HepG2 (cell line): ENCODE measurements at places on chromosomes 12 and 14.

GRCh38 chr14:56808110-56808382 lies 2.2 kb downstream of the OTX2 start:
- DNase-seq = no peak

DNA sequence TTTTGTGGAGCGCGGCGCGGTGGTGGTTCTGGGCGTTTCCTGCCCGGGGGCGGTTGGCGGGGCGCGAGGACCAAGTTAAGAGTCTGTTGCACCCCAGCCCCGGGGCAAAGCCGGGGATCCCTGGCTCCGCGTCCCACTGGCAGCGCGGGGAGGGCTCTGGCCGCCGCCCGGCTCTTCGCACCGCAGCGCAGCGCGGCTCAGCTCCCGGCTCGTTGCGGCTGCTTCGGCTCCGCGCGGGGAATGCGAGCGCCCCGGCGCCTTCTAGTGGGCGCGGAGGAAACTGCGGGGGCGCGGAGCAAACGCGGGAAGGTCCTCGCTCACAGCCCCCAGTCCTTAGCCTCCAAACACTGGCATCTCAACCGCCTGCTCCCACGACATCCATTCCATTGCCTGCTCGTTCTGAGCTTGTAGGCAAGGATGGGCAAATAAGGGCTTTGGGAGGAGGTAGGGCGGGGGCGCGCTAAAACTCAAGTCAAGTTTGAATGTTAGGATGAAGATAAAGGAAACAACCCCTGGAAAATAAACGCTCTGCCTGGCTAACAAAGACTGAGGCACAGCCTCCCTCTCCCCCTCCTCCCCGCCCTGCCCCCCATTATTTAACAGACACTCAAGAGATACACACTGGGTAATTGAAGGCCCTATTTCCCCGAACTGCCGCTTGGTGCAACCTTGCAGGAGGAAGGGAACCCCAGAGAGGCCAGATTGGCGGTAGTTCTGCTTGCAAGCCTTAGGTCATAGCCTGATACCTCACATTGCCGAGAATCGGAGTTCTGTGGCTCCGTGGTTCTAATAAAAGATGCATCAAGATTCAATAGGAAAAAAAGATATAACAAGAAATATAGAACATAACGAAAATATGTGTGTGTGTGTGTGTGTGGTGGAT lies at the start of gene B4GALNT1:
B4GALNT1 (minus strand) TSS at position 244 of the 883 bp plus-strand sequence. CDS start 1,069 bp downstream, outside the sequence.
- DNase-seq = no peak

DNA sequence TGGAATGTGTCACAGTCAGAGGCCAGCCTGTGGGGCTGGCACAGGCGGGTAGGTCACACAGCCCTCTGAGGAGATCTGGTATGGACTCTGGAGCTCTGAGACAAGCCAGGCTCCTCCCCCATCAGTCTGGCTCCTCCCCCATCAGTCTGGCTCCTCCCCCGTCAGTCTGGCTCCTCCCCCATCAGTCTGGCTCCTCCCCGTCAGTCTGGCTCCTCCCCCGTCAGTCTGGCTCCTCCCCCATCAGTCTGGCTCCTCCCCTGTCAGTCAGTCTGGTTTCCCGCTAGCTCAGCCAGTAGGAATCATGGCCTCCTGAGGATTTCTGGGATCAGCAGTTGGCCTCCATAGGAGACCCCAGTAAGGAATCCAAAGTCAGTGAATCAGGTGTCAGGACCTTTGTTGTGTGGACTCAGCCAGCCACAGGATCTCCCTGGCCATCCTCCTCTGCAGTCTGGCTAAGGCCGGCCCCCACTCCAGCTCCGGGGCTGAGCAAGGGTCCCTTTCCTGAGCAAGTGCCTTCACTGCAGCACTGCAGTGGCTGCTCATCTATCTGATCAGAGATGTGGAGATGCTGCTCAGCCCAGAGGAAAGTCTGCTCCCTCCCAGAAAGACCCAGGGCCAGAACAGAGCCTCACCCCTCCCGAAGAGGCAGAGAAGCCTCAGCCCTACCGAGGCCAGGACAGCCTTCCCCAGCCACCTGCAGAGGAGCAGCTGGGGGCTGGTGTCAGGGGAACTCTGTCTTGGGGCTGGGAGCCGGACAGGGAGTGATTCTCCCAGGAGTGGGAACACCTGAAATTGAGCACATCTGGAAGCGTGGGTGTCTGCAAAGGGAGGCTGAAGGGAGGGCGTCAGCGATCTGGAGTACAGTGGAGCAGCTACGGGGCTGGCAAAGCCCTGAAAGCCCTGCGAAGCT lies 35.7 kb downstream of the IQSEC3 start:
- no peak for DNase-seq

- DNase-seq = no peak
Measured at GRCh38 chr12:4148418-4149056, 125.0 kb upstream of the CCND2 start.

DNA sequence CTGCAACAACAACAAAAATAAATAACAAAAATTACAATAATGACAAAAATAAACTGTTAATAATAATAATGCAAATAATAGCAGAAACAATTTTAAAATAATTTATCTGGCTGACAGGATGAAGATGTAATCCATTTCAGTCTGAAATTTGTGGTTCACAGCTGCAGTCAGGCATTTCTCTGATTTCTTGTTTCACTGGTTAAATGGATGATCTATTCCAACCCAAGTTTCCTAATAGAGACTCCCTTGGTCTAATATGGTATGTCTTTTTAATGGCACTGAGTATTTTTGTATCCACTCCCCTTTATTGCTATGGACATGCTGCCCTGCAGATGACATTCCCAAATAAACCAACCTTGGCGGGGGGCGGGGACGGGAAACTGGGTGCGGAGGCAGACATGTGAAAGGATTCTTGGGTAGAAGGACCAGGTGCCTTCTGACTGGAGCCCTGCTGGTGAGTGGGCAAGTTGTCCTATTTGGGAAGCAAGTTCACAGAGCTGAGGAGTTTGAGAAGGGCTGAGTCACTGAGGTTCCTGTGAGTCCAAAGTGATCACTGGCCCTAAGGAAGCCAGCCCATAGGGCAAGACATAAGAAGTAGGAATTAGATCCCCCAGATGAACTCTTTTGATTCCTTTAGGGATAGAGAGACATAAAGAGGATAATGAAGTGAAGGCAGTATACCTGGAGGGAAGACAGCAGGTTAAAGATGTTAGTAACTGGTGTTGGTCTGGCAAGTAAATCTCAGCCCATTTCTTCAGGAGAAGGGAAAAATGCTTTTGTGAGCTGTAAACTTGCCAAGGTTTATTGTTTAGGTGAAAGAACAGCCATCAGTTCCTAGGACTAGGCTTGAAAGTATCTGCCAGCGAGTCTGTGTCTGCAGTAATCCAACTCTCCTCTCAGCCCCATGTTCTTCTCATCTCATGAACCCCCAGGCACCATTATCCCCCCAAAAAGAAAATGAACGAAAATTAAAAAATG lies 14.5 kb downstream of the FOXG1 start:
- no peak for DNase-seq

DNA sequence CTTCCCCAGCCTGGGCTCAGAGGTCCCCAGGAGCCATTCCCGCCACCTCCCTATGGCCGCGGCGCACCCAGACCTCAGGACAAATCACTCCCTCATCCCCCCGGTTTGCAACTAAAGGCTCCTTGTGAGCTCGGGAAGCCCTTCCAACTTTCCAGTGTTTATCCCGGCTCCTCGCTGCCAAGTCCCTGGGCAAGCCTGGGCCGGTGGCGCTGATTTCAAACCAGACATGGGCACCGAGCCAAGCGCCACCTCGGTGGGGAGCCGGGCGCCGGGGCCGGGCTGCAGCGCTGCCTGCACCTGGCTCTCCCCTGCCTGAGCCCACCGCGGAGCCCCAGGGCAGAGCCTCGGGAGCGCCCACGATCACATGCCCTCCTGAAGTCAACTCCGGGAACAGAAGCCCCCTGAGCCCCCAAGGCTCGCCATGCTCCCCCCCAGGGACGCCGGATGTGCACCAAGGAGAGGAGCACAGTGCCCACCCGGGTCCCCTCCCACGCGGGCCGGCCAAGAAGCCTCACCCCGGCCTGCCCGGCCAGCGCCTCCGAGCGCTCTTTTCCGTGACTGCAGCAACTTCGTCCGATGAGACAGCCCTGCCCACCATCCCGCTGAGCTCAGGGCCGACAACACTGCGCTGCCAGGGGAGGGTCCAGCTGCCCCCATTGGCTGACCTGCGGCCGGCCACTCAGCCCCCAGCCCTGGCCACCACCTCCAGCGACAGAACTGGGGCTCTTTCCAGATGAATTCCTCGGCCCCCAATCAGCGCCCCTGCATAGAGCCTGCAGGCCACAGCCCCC lies 50.0 kb downstream of the NCOR2 start:
- DNase-seq = no peak

GRCh38 chr14:96949594-96949993 lies 152.4 kb downstream of the VRK1 start:
- no peak for DNase-seq

GRCh38 chr14:39772627-39773026 lies 340.4 kb upstream of the FBXO33 start:
- DNase-seq = no peak

GRCh38 chr14:24443053-24443665 lies 583 bp upstream of the SDR39U1 start:
- no peak for DNase-seq

DNA sequence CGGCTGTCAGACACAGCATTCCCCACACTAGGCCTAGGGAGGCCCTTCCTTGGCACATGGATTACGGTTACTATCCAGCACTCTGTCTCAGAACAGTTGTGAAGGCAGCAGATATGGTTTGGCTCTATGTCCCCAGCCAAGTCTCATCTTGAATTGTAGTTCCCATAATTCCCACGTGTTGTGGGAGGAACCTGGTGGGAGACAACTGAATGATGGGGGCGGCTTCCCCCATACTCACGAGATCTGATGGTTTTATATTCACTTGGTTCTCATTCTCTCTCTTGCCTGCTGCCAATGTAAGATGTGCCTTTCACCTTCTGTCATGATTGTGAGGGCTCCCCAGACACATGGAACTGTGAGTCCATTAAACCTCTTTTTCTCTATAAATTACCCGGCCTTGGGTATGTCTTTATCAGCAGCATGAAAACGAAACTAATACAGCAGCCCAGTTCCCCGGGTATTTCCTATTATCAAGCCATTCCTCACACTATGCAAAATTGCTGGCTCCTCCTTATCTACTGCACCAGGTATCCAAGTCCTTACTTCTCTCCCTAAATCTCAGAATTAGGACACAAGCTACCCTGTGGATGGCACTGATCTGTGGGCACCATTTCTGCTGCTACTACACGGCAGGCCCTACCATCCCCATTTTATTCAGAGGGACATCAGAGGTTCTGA lies 33.3 kb downstream of the NT5DC3 start:
- no peak for DNase-seq

DNA sequence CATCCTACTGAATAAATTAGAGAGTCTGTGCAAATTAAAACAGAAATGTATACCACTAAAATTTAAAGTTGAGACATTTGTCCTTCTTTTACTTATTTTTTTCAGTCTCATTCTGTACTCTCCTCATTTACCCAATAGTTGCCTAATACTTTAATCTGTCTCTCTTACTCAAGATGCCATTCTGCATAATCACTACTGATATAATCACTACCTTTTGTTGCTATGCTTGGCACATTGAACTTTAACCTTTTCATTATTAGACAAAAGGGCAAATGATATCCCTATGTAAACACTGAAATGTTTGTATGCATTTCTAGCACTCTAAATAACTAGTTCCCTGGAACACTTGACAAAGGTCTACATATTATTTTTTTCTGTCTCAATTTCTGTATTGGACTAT lies 1108.3 kb upstream of the FLRT2 start:
- no peak for DNase-seq

DNA sequence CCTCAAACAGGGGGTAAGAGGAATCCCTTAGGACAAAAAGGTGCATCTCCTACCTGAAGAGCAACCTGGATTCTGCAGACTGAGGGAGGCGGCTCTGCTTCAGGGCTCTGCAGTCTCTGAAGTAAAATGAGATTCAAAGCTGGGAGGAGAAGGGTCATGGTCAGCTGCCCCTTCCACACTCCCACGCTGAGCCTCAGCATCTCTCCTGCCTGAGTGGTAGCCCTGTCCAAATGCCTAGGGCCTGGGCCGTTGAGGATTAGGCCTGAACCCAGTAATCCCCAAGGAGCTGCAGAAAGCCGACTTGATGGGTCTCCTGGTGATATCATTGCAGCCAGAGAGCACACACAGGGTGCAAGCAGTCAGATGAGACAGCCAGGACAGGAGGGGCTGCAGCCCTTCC lies 18.9 kb downstream of the PHLDA1 start:
- DNase-seq = no peak

DNA sequence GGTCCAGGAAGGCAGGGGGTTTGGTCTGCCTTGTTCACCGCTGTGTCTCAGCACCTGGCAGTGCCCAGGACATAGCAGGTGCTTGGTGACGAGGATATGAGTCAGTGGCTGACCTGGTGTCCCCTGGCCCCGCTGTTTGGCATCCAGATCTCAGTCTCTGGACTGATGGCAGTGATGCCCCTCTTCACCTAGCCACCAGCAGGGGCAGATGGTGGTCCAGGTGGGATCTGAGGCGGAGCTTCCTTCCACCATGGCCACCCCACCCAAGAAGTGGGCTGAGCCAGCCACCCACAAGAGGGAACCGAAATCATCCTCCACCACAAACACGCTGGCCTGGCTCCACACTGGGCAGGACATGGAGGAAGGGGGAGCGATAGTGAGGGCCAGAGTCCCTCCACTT lies 16.1 kb upstream of the SH2B3 start:
- DNase-seq = no peak

GRCh38 chr14:86038387-86039042 lies 508.6 kb downstream of the FLRT2 start:
- peak; percentile 10 for DNase-seq

DNA sequence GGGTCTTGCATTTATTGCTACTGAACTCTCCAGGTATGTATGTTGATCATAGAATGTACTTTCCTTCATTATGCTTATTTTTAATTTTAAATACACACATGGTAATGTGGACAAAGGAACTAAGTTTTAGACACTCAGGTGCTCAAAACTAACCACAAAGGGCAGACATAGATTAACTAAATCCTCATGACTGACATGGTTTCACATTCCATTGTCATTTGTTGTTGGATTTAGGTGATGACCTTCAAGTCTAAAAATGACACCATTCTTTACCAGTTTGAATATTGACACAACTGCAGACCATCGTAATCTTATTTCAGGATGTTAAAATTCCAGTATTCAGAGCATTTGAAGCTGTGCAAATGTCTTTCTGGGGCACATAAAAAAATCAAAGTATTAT lies 128.4 kb downstream of the BBS10 start:
- DNase-seq = peak; percentile 24

GRCh38 chr12:70639535-70639934 lies 2.3 kb upstream of the PTPRB start:
- no peak for DNase-seq

DNA sequence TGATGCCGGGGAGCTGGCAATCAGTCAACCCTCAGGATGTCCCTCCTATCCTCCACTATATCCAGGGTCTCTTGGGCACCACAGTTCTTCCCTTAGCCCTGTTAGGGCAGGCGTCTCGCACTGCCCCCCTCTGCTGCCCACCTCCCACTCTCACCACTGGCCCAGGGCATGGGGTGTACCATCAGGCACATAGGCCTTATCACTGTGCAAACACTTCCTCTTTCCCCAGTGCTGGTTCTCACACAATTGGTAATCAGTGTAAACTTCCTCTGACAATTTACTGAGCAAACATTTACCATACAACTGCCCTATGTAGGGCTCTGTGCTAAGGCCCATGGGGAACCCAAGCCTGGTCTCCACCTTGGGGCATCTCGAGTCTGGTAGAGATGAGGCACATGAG lies 20.1 kb upstream of the TMED10 start:
- peak; percentile 84 for DNase-seq
